RPMI7951 (cell line): ENCODE measurements at places on chromosomes 5 and 9.

GRCh38 chr5:98066910-98067309, 706.6 kb upstream of the RGMB start:
- no peak for DNase-seq

GRCh38 chr9:38211002-38211401, 142.0 kb upstream of the SHB start:
- DNase-seq = no peak

DNA sequence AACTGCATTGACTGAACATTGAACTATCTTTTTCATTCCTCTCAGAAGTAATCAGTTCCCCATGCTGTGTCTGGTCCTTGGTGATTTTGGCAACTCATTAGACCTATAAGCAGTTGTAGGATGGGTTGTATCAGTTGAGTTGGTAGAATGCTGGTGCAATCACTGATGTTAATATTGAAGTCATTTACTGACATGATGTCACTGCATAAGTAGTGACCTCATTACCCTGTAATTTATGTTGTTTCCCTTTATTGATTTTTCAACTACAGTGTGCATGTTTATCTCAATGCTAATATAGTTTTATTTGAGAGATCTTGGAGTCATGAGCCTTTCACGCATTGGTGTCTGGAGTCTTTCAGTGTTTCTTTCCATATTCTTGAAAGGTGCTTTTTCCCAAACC, 275.0 kb downstream of the SPATA31D1 start:
- no peak for DNase-seq

DNA sequence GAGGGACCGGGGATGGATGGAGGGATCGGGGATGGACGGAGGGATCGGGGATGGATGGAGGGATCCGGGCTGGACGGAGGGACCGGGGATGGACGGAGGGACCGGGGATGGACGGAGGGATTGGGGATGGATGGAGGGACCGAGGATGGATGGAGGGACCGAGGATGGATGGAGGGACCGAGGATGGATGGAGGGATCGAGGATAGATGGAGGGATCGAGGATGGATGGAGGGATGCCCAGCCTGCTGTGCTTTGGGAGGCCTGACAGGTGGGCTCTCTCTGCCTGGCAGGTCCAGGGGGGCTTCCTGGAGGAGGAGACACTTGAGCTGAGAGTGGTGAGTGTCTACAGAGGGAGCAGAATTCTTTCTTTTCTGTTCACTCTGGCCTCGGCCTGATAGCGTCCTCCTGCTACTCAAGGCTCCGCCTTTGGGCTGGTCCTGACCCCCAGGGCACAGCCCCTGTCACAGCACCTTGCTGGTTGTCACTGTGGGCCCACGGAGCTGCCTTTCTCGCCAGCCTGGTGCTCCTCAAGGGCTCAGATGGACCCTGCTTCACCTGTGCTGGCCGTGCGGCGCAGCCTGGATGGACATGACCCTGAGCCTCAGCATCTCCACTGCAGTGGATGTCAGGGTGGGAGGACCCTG, 42.2 kb upstream of the RNF130 start:
- DNase-seq = no peak

DNA sequence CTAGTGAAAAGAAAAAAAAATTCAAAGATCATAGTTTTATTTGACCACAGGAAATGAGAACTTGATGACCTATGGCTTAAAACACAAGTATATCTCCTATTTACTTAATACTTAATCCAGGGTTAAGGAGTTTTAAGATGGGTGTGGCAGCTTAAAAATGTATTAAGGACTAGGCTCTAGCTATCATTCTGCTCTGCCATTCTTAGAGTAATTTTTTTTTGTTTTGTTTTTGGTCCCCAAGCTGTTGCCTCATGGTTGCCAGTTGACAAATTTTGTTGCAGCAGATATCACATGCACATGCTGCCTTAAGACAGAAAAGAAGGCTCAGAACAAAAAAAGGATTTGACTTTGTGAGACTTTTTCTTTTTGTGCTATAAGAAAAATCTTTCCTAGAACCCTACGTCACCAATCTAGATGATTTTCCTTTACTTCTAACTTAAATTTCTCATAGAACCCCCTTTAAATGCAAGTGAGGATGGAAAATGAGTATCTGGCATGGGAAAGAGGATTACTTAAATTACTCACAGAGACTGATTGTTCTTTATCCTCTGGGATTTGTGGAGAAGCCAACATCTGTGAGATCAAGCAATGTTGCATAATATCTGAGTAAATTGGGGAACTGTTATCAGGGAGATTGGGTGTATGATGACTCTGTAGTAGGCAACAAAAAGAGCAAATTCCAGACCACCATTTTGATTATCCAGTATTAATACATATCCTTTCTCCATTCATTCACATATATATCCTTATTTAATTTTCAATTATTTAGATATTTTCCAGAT, 364.7 kb upstream of the CD180 start:
- DNase-seq = no peak

DNA sequence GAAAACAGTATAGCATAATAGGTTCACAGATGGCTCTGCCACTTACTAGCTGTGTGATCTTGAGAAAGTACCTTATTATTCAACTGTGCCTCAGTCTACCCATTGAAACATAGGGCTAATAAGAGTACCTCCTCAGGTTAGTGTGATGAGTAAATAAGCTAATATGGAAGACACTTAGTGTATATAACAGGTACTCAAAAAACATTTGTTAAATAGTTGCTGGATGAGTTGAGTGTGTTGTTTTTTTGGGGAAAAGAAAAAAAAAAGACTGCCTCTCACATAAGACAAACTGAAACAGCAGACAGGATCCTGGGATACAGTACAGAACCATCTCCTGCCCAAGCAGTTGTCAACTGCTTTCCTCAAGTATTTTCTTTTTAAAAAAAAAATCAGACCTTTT, 5.2 kb downstream of the STOM start:
- no peak for DNase-seq

- DNase-seq = no peak
These were observed 3.0 kb downstream of the LAMC3 start for GRCh38 chr9:131012023-131012334.

DNA sequence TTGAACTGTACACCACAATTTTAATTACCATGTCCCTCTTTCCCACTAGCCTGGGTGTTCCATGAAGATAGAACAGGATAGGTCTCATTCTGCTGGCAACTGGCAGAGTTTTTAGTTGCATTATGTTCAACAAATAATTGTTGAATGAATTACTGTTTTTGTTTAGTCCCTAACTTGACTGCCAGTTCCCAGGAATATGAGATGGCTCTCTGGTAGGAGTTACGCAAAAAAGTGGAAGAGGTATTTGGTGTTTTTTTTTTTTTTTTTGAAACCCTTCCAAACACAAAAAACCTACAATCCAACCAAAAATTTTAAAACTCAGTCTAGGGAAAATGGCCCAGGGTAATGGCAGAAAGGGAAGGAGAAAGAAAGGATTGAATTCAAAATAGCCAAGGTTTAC, 153.6 kb downstream of the GNAQ start:
- DNase-seq = no peak

DNA sequence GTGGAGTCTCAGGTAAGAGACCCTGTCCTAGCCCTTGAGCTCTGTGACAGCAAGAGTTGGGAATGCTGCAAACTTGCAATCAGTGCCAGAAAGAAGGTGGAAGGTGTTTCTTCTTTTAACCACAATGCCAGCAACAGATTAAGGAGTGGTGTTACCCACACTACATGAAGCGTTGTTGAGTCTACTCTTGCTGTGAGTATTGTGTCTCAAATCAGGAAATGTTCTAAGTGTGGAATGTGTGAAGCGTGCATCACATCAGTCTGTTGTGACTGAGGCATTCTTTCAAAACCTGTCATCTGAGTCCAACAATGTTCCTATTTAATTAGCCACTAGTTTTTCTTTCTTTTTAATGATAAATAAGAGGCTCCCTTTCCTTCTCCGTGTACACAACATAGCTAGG, 2.9 kb upstream of the LURAP1L start:
- peak; percentile 6 for DNase-seq

DNA sequence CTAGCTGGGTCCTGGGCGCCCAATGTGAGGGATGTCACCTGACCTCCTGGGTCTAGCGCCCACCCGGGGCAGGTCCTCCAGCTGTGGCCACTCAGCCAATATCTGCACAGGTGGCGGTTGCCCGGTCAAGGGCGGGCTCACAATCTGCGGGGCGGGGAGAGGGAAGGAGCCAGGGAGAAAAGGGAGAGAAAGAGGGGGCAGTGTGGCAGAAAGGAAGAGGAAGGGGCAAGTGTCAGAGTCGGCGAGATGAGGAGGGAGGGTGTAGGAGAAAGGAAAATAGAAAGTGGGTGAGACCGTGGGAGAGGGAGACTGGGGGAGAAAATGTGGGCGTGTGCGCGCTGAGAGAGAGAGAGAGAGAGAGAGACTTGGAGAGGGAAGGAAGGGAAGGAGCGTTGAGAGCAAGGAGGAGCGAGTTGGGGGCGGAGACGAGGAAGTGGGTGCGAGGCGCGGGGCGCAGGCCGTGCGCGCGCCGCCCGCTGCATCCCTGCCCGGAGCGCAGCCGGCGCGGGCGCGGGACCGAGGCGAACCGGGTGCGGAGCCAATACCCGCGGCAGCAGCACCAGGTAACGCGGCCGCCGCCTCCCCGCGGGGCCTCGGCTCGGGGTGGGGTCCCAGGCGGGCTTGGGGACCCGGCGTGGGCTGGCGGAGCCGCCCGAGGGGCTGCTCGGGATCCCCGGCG, at the start of gene HRH2:
Gene HRH2, plus strand, starts transcription at position 479 of the 679 bp plus-strand sequence. CDS start 25,163 bp downstream, outside the sequence.
- peak; percentile 69 for DNase-seq

DNA sequence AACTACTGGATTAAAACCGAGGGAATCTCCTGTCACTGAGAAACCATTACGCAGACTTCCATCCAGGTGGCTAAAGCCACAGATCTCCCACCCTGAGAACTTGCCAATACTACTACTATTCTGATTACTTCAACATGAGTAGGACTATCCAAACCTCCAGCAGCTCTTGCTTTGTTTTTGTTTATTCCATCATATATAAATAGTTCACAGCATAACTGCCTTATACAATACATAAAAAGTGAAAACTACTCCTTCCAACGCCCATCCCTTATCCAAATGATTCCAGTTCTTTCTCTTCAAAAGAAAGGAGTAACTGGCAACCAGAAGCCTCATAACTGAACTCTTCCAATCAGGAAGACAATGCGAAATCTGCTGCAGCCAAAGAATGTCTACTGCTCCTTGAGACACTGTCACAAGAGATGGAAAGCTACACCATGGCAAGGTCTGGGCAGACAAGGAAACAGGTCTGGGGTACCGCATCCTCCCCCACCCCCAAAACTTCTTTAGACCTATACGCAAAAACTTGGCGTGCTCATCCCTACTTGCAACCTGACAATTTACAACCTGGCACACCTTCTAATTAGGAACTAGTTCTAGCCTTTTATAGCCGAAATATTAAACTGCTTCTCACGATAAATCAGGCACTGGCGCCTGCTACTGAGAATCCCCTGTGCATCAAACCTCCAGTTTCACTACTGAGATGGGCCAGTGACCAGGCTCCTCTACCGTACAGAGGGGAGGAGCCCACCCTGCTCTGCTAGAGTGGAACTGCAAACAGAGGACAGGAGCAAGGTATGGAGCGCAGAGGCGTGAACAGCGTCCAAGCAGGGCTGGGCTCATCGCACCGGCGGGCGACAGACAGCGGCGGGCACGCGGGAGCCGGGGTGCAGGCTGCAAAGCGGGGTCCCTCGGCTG, 986 bp downstream of the PLPP1 start:
- peak; percentile 50 for DNase-seq
